Stimulated activated CD4-positive, alpha-beta T cell treated with anti-CD3 and anti-CD28 coated beads, TNF-alpha, amount 100 ng/mL, for 24 hours (primary cell): ENCODE measurements at places on chromosomes 7 and 10.

GRCh38 chr10:86261941-86262687 is 104.5 kb downstream of the GRID1 start:
- no peak for DNase-seq

GRCh38 chr7:52615021-52615695 is 420.3 kb upstream of the POM121L12 start:
- no peak for DNase-seq

DNA sequence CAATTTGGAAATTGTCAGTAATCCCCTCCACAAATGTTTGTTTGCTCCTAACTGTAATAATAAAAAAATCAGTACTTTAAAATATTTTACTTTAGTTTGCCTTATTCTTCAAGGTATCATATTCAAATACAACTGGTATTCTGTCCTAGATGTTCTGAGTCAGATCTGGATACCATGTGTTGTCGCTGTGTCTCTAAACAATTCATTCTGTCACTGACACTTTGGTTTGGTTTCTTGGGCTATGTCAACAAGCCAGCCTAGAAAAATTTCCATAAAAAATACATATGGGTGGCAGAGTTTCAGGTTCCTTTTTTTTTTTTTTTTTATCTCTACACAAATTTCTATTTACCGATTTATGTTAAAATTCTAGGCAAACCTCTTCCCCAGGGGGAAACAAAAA is 33.2 kb upstream of the SEMA3D start:
- DNase-seq = no peak

DNA sequence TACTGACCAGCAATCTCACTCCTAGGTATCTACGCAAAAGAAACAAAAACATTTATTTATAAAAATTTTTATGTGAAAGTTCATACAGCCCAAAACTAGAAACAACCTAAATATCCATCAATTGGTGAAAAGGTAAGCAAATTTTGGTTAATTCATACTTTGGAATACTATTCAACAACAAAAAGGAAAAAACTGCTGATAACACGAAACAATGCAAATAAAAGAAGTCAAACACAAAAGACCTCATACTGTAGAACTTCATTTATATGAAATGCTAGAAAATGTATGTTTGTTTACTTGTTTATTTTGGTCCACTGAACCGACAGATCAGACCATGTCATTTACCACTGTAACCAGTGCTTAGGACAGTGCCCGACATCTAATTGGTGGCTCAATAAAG is 60.3 kb downstream of the USP6NL start:
- no peak for DNase-seq

- DNase-seq = no peak
Observed at GRCh38 chr7:14717816-14718215, 184.7 kb downstream of the DGKB start.
